ENCODE measurements at places on chromosomes 3 and 15.

DNA sequence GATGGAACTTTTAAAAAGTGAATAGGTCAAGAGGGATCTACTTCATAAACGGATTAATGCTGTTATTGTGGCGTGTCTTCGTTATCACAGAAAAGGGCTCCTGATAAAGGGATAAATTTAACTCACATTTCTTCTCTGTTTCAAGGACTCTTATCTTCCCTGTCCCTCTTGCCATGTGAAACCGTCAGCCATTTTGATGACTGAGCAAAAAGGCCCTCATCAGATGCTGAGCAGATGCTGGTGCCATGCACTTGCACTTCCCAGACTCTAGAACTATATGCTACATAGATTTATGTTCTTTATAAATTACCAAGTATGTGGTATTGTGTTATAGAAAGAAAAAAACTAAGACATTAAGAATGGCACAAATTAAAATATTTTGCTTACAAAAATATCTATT lies 1011.8 kb upstream of the GBE1 start:
- DNase-seq = no peak

DNA sequence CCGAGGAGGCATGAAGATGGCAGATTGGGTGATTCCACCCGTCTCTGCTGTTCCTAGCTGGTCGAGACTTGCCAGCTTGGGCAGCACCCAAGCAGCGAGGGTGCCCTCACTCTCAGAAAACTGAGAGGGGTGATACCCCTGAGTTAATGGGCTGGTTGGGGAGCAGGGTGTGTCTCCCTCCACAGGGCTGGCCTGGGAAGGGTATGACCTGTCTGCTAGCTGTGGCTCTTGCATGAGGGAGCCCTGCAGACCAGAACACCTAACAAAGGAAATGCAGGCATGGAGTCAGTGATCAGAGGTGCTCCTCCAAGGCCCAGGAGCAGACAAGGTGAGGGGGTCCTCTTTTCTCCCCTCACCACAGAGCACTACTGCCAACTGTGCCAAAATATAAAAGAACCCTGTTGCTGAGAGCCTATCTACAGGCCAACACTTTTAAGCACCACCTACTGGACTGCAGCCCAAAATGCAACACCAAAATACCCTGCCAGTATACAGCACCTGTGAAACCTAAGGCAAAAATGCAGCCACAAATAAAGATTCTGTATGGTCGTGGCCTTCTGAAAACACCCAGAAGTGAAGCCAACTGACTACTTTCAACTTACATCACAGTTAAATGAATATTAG lies 35.8 kb upstream of the PPM1L start:
- DNase-seq = no peak

DNA sequence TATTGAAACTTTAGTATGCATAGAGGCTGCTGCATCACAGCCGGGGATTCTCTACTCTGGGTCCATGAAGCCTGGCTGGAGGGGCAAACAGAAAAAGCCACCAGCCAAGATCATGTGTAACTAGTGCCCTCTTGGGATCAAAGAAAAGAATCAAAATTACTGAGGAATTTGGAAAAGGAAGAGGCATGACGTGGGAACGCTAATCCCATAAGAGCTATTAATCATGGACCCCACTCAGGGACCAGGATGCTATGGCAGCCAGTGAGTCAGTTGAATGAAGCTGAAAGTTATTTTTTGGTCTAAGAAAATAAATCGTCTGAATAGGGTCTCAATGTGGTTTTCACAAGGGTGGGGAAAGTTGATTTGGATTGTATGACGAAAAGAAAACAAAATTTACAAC lies 1165.1 kb downstream of the ROBO2 start:
- no peak for DNase-seq

GRCh38 chr3:128498901-128499530 lies 6.0 kb upstream of the GATA2 start:
- no peak for DNase-seq

DNA sequence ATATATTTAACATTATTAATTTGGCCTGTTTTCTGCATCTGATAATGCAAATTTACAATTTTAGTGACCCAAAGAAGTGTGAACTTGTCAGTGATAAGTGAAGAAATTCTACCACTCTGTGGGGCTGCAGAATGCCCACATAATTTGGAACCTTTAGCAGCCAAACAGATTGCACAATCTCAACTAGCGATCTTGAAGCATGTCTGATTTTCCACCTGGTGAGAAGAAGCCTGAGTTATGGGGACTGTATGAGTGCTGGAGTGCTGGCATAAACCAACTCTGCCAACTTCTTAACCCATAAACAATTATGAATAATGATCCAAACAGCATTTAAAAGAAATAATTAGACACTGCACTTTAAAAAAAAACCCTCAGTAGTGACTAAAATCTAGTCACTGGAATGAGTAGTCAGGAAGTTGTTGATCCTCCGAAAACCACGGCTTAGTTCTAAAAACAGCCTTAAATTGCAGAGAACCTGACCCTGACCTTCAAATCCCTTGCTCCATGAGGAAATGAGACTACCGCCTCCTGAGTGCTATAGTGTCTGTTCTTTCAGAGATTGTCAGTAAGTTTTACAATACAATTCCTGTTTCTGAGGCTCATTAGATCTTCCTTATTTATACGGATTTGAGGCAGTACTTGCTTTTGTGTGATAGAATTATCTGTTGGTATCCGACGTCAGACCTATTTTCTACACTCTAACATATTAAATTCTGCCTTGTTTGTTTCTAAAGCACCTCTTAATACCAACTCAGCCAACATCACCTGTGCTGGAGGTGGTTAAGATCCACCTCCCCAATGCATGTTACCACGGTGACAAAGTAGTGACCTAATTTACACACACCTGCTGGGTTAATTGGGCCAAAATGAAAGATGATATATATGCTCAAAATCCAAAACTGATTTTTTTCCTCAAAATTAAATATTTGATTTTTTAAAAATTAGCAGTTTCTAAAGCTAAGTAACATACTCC lies 267.7 kb downstream of the ZBTB20 start:
- DNase-seq = peak; percentile 46

GRCh38 chr15:75994220-75994619 lies 18.0 kb downstream of the NRG4 start:
- DNase-seq = no peak

DNA sequence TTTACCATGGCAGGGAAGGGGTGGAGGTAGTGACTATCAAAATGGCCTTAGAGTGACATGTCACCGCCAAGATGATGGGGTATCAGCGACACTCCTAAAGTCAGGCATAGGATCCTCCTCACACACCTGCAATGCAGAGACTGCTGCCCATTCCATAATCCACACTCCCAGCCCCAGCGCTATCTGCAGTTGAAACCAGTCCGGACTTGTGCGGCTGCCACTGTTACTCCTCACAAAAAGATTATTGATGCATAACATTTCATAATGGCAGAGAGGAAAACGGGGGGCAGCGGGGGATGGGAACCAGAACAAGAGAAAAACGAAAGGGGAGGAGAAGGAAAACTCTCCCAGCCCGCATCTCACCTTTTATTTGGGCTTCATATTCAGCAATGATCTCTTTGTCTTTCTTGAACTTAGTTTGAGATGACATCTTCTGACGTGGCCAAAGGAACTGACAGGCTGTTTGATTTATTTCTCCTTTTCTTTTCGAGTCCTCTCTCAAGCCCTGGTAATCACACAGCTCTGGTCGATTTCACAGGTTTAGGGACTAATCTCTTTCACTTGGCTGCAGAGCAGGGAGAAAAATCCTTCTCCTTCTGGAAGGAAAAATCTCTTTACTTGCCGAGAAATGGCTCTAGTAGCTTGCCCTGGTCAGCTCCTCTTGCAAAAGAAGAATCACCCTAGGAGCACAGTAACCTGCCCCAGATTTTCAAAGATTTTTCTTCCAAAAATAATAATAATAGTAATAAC lies 749 bp downstream of the SRGAP3 start:
- DNase-seq = no peak
